ENCODE measurements at places on chromosomes 6 and 20. TPM values are rescaled to one million over a fixed set of nuclear protein-coding genes. Genes with fewer than 3 reads are reported as not detected.

The CD83 gene
- 26.0 TPM for total RNA-seq

The MYLK2 gene
- total RNA-seq, result not detected

The MATN4 gene
- not detected for total RNA-seq

The DAAM2 gene
- 22.1 TPM for total RNA-seq

The WFDC10B gene
- not detected for total RNA-seq

The SCRT2 gene
- not detected for total RNA-seq

The KHDC1L gene
- total RNA-seq, result not detected

The EPPIN gene
- not detected for total RNA-seq

The OPRL1 gene
- total RNA-seq, result 1.5 TPM

The LRRN4 gene
- not detected for total RNA-seq

The SLC4A11 gene
- total RNA-seq, result 4.9 TPM

The TSBP1 gene
- total RNA-seq, result not detected

The KIAA1755 gene
- total RNA-seq, result 2.7 TPM

The IL20RA gene
- 21.9 TPM for total RNA-seq

The PERP gene
- 279 TPM for total RNA-seq

The CLIC5 gene
- 3.4 TPM for total RNA-seq

The VGLL2 gene
- not detected for total RNA-seq

The CBLN4 gene
- total RNA-seq, result not detected

The PROKR2 gene
- not detected for total RNA-seq

The COL11A2 gene
- 0.25 TPM for total RNA-seq

The HMGCLL1 gene
- 1.7 TPM for total RNA-seq

The CD164 gene
- 115 TPM for total RNA-seq

The DXO gene
- total RNA-seq, result 15.5 TPM

The PTGIS gene
- 51.1 TPM for total RNA-seq

The ADGRF4 gene
- 10.1 TPM for total RNA-seq

The POM121L2 gene
- not detected for total RNA-seq

The SIGLEC1 gene
- total RNA-seq, result 8.8 TPM

The SLC16A10 gene
- 5.4 TPM for total RNA-seq

The LCA5 gene
- total RNA-seq, result 6.4 TPM

The SLA2 gene
- total RNA-seq, result 3.7 TPM

The SDHAF4 gene
- total RNA-seq, result 5.6 TPM

The SS18L1 gene
- 25.3 TPM for total RNA-seq

The MUC21 gene
- 207 TPM for total RNA-seq

The LY6G5C gene
- total RNA-seq, result 1.7 TPM

The METTL24 gene
- 6.6 TPM for total RNA-seq

The GABRR1 gene
- total RNA-seq, result not detected
